ENCODE measurements at places on chromosomes 4 and X.

- DNase-seq: no peak
These were observed 184.0 kb downstream of the ARHGAP24 start for GRCh38 chr4:85658766-85659439.

GRCh38 chr4:120327276-120327675 lies 260.6 kb upstream of the MAD2L1 start:
- no peak for DNase-seq

- DNase-seq: no peak
These were observed 131.0 kb downstream of the DCLK2 start for GRCh38 chr4:150209140-150209829.

DNA sequence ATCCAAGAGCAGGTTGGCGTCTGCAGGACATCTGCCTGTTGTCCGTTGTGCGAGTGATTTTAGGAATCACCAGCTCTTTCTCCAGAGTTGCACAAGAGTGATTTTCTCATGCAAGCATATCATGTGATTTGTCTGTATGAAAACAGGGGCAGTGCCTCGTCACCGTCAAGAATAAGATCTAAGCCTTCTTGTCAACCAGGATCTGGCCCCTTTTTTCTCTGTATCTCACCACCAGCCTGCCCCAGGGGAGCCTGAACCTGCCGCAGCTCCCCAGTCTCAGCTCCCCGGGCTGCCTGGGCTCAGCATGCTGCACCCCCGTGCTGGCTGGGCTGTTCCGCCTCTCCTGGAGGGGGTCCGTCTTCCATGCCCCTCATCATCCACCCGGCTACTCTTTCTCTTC lies 90.5 kb downstream of the STOX2 start:
- DNase-seq: no peak

DNA sequence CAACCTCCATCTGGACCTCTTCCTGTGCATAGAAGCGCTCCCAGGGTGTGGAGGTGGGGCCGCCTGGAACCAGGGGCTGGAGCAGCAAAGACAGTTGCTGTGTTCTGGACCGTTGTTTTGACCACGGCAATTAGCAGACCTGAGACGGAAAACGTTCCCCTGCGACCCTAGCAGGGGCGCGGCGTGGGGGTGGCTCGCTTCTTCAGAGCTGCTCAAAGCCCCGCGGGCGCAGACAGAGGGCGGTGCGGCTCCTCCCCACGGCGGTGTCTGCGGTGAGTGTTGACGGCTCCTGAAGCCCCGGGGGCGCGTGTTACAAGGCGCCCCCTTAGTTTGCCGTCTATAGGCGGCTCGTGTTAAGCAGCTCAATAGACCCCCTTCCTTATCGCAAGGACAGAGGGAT lies 79.2 kb downstream of the TRIML1 start:
- no peak for DNase-seq

DNA sequence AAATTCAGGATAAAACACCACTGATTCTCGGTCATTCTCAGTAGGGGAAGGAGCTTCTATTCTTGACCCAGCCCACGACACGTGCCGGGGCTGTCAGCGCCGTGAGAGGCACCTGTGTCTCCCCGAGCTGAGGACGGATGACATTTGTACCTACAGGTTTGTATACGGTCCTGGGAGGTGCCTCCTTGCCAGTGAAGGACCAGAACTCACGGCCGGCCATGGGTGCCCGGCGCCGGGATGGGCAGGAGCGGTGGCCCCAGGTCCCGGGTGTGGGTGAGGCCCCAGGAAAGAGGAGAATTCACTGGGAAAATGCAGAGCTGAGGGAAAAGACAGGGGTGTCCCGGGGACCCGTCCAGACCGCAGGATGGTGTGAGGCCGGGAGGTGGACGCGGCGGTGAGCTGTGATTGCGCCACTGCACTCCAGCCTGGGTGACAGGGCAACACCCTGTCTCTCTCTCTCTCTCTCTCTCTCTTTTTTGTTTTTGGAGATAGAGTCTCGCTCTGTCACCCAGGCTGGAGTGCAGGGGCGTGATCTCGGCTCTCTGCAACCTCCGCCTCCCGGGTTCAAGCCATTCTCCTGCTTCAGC lies 48.9 kb upstream of the PPP2R3B start:
- no peak for DNase-seq

DNA sequence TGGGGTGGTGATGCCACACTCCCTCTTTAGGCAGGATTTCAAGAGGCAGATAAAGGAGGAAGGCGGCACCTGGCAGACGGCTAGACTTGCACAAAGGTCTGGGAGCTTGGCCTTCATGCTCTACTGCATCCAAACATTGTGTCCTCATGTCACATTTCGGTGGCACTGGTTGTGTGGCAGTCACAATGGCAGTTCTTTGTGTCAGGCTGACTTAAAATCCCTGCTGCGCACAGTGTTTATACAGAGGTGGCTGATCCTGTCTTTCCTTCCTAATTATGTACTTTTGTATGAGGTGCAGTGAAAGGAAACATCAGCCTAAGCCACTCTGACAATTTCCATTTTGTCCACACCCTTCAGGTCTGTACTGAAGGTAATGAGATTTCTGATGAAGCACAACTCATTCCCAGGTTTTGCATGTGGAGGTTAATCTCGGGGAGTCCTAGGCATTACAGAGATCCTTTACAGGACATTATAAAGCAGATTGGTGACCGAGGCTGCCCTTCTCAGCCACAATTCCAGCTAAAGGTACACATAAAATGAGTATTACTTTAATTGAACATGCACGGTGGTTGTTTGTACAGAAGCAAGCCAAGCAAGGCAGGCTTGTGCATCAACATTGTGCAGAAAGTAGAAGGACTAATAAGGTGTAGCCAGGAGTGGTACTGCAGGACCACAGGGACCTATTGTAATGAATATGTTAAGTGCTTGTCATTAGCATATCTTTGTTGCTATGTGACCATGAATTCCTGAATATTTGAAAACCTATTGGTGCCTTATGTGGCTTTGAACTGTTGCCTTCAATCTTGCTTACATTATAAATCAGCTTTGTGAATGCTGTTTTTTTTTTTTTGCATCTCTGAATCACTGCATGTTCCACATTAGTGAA lies 147.6 kb downstream of the STK32B start:
- no peak for DNase-seq

- no peak for DNase-seq
These were observed 75.1 kb downstream of the NPNT start for GRCh38 chr4:105970371-105970770.

DNA sequence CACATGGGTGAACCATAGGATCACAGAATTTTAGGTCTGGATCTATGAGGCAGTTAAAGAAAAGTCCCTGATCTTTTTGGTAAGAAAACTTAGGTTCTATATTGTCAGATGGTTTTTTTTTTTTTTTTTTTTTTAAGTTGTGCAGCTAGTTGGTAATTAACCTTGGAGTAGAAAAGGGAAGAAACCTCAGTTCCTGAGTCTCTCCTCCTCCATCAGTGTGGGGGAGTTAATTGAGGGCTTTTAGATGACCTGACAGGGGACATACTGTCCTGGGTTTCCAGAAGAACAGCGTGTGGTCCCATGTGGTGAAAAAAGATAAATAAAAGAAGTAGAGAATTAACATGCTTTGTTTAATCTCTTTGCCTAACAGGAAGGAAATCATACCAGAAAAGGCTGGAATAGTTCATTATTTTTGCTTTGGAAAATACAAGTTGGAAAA lies 123.7 kb downstream of the ARHGAP10 start:
- DNase-seq: no peak

DNA sequence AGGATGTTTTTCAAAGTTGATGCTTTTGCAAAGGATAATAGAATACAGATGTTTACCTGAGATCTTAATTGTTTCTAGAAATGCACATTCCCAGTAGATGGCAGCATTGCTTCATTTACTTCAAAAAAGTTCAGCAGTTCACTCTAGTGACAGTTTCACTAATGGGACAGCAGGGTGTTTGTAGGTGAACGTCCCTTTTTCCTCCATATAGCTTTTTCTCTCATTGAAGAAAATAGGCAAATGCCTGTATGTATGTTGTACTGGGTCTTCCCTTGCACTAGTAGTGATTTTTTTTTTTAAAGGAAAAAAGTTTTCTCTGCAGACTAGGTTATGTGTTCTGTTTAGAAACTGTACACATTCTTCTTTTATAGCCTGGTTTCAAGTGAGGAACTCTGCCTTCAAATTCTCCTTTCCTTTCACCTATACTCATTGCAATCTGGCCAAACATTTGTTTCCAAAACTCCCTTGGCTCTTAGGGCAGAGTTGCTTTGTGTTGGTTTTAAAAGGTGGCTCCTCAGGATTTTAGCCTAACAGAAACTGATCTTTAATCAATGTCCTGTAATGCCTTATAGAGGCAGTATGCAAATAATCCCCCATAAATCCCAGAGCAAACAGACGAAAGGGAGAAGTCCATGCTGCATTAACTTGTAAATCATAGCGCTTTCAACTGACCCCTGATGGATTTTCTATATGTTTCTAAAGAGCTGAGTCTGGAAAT lies 86.3 kb downstream of the EGF start:
- DNase-seq: no peak

- no peak for DNase-seq
These were observed 203.6 kb upstream of the PPARGC1A start for GRCh38 chr4:24093446-24093845.

- no peak for DNase-seq
These were observed 7.7 kb downstream of the SCML1 start for GRCh38 chrX:17744896-17745523.

- DNase-seq: no peak
These were observed 109.0 kb downstream of the ANXA3 start for GRCh38 chr4:78660559-78660958.

DNA sequence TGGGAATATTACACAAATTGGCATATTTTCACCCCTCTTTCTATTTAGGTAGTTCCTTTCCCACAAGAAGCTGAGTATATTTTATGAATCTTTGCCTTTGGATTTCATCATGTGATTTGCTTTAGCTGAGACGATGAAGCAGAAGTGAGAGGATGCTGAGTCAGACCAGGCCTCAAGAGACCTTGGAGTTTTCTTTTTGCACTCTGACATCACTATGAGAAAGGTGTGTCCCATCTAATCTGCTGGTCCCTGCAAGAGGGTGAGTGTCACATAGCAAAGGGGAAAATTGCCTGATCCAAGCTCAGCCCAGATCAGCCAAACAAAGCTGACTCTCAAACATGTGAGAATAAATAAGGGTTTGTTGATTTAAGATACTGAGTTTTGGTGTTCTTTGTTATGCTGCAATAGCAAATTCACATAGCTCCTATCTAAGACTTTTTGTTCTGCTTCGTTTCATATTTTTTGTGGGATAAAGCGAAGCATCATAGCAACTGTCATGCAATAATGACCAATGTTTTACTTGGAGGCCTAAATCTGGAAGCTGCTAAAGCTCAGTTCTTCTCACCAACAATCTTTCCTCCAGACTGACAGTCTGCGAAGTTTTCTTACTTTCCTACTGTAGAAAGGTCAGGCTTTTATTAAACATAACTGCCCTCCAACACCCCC lies 176.9 kb downstream of the PDHA2 start:
- no peak for DNase-seq

- no peak for DNase-seq
These were observed 45.3 kb downstream of the TBCK start for GRCh38 chr4:106270736-106271135.
